DMS153 (cell line): ENCODE measurements at places on chromosomes 16 and 17.
A peak's percentile ranks its signal among the peaks of the same experiment; 100 is the strongest.

- no peak for DNase-seq
Measured at GRCh38 chr16:11833951-11834695, 17.2 kb downstream of the RSL1D1 start.

DNA sequence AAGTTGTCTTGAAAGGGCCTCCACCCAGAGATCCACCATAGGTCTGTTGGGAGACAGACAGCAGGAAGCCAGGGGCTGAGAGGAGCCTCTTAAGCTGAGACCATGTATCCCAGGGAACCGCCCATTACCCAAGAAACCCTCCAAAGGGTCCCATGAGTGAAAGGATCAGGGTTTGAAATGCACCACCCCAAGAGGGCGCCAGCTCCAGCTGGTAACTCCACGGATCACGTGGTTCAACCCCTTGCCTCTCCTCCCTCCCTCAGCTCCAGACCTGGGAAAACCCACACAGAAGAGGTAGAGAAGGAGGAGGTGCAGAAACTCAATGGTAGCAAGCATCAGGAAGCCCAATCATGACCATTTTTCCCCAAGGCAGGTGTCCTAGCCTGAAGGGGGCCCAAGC, 148.7 kb downstream of the AIPL1 start:
- DNase-seq = no peak

DNA sequence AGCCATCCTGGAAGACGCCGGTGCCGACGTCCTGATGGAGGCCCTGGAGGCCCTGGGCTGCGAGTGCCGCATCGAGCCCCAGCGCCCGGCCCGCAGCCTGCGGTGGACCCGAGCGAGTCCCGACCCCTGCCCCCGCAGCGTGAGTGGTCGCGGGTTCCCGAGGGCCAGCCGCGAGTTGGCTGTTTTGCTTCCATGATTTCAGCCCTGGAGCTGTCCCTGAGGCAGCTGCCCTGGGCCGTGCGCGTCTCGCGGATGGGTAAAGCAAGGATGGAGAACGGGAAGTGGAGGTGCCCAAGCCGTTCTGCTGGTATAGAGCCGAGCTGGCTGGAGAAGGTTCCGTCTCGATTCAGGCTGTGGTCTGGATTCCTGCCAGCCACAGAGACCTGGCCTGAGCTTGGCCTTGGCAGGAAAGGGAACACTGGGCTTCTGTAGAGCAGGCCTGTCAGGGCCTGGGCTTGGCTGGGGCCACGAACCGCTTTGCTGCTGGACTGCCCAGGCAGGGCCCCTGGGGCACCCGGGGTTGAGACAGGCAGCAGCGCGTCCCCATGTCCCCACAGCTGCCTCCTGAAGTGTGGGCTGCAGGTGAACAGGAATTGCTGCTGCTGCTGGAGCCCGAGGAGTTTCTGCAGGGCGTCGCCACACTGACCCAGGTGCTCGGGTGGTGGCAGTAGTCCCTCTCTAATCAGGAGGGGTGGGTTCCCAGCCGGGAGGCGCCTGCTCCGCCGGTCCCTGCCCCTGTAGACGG, 941 bp upstream of the MRPS34 start:
- DNase-seq = no peak

GRCh38 chr16:35908942-35909341, 2449.5 kb downstream of the TP53TG3F start:
- no peak for DNase-seq

DNA sequence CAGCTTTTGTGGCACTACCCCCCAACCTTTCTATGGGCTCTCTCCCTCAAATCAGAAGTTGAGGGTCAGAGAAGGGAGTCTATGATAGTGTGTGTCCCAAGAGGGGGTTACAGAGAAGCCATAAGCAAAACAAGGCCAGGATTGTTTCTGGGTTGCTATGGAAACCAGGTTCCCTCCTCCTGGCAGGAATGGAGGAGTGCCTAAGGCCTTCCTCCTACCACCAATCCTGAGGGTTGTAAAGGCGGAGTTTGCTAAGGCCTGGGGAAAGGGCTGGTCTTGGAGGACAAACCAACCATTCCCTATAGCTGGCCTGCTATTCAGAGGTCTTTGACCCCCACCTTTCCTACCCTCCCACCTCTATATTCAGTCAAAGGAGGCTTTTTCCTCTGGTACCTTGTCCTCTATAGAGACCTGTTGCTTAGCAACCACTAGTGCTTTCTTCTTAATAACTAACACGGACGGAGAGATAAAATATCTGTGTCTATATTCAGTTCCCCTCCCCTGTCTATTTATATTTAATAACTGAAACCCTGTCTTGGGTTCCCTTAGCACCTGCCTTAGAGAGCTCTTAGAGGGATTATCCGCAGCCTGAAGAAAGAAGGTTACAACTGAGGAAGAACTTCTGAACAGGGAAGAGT, 43.4 kb downstream of the NEUROD2 start:
- peak; percentile 72 for DNase-seq

DNA sequence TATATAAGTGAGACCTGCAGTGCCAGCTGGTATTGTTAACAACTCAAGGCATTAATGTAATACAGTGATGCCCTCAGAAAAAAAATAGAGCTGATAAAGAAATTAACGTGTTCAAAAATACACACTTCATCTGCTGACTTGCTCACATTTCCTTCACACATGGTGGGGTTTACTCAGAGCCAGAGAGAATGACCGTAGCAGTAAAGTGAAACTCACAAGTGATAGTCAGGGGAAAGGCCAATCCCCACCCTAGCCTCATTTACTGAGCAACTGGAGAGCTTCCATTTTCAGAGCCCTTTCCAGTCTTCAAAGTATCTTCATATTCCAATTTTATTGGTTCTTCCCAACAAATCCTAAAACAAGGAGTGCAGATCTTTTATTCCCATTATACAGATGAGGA, 74.0 kb upstream of the HLF start:
- no peak for DNase-seq

DNA sequence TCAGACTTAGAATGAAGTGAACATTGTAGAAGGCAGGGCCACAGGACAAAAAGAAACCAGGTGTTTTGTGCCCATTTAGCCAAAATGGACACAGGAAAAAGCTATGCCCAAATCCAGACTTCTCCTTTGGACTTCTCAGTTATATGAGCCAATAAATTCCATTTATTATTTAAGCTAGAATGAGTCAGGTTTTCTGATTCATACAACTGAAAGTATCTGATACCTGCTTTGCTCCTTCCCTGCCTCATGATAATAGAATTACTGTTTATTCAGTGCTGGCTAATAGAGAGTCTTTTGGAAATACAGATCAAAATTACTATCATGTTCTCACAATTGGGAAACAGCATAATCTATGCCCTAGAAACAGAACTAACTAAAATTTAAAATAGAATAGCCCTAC, 8.7 kb upstream of the CPD start:
- DNase-seq = no peak

GRCh38 chr16:12904329-12904671, 2.9 kb downstream of the SHISA9 start:
- no peak for DNase-seq

DNA sequence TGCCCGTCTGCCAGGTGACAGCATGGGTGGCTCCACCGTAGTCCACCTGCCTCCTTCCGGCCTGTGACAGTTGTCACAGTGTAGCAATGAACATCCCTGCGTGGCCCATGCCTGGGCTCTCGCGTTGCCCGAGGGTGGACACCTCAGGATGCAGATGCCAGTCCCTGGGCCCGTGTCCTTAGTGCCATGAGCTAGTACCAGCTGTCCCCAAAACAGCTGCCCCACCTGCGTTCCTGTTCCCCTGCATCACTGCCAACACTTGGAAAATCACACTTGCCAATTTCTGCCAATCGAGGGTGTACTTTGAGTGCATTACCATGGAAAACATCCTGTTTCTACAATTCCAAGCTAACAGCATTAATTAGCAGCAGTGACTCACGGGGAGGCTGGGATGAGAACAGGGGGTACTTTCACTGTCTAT, 9.0 kb upstream of the C16orf95 start:
- DNase-seq = no peak

DNA sequence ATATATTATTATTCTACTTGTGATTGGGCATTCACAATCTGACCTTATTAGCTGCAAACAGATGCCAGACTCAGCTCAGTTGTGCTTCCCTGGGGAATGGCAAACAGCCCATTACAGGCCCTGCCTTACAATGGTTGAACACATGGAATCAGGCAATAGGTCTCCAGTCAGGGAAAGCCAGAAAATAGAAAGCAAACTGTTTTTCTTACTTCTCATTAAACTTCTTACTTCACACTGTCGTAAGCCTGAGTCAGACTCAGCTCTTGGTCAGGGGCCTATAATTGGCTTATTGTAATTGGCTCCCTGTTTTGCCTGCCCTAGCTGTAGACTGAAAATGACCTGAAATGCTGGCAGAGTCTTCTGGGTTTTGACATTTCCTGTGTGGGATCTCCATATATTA, 77.0 kb upstream of the CA10 start:
- DNase-seq = no peak

GRCh38 chr16:80317599-80318037, 223.2 kb upstream of the DYNLRB2 start:
- no peak for DNase-seq

- DNase-seq = no peak
Measured at GRCh38 chr17:62611292-62611691, 16.2 kb upstream of the MRC2 start.

GRCh38 chr16:87416826-87417527, 24.8 kb downstream of the MAP1LC3B start:
- no peak for DNase-seq

GRCh38 chr16:48087639-48088038, 68.2 kb downstream of the ABCC12 start:
- no peak for DNase-seq

- peak; percentile 44 for DNase-seq
Measured at GRCh38 chr17:19346351-19347255, 15.9 kb downstream of the B9D1 start.

DNA sequence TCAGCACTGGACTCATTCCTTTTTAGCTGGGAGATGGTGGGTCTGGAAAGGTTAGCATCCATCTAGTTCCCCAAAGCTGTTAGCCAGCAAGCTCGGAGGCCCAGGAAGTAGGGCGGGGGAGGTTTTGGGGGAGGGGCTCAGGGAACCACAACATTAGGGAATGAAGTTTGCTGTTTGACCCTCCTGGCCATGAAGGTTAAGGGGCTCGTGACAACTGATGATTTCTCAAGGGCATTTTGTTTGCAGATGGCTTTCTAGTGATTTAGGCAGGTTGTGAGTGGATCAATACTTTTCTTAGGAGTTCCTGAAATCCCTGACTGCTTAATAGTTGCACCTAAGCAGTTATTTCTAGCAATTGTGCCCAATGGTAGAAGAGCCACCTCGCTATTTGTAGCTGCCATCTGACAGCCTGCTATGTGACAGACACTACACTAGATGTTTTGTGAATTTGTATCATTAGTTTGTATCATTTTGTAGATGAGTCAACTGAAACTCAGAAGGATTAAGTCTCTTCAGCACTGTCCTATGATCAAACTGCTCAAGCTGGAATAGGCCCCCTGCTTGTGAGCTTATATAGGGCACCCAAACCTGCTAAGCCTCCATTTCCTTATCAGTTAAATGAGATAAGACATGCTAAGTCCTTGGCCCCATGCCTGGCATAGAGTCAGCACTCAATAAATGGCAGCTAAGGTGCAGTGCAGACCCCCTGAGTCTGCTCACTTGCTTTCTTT, 146.4 kb downstream of the IRX3 start:
- DNase-seq = no peak

DNA sequence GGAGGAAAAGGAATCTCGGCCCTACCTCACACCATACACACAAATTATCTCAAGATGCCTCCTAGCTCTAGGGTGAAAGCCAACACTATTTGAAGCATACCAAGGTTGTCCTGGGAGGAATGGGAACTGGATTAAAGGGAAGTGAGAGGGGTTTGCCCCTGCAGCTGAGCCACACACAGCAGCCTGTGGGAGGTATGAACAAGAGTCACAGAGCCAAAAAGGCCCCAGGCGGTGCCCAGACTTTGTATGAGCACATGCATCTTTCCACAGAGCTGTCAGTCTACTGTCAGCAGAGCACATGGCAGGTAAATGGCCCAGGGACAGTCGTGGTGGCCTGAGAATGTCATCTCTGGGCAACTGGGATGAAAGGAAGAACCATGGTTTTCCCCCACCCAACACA, 31.0 kb upstream of the RCVRN start:
- DNase-seq = no peak

GRCh38 chr16:85243308-85243707, 131.0 kb upstream of the CIBAR2 start:
- DNase-seq = no peak

GRCh38 chr16:82991410-82991809, 364.6 kb downstream of the CDH13 start:
- DNase-seq = no peak
